ENCODE measurements at places on chromosomes 7 and 10. TPM values are rescaled to one million over a fixed set of nuclear protein-coding genes. Genes with fewer than 3 reads are reported as not detected.

SPACDR gene
- 2.9 TPM for total RNA-seq

DNA sequence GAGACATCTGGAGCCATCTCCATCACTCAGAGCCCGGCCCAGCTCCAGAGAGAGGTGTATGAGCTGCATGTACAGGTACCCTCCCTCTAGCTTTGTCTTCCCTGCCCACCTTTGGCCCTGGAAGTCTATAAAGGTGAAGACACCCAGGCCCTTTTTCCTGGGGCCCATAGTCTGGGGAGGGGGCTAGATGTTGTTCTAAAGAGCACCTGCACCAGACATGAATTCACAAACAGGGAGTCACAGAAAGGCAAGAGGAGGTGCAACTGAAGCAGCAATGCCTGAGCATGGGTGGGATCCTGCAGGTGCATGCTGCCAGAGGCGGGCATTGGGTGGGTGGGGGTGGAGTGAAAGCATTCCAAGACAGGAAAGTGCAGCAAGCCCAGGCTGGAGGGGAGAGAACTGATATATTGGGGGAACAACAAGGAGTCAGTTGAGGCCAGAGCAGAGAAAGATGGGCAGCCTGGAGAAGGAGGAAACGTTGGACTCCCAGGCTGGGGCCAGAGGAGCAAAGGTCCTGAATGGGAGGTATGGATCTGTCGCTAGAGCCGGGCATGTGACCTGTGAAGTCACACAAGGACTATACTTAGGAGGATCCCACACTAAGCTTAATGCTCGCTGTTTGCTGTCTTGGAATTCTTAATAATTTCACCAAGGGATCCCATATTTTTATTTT, 11.7 kb downstream of the CDHR1 start:
- no peaks in the 10 kb centered on the region for H3K36me3 ChIP-seq
- H3K27ac ChIP-seq, result no peak overlapping the region
- H3K4me3 ChIP-seq, result no peak overlapping the region
- DNase-seq, result no peak
- H3K4me1 ChIP-seq, result peaks cover 5% of the 10 kb centered on the region
- peaks cover 11% of the 10 kb centered on the region for H3K27me3 ChIP-seq

DNA sequence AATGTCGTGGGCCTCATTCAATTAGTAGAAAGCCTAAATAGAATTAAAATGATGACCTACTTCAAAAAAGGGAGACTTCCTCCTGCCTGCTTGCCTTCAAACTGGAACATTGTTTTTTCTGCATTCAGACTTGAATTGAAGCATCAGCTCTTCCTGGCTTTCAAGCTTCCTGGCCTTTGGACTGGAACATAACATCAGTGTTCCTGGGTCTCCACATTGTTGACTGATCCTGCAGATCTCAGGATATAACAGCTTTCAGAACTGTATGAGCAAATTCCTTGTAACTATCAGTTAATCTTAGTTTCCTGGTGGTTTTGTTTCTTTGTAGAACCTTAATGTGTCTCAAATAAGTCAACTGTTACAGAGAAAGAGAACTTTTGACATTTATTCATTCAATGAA, 18.6 kb downstream of the MAGI2 start:
- no peaks in the 10 kb centered on the region for H3K4me1 ChIP-seq
- H3K4me3 ChIP-seq, result no peak overlapping the region
- no peak for DNase-seq
- H3K27me3 ChIP-seq, result no peaks in the 10 kb centered on the region

DNA sequence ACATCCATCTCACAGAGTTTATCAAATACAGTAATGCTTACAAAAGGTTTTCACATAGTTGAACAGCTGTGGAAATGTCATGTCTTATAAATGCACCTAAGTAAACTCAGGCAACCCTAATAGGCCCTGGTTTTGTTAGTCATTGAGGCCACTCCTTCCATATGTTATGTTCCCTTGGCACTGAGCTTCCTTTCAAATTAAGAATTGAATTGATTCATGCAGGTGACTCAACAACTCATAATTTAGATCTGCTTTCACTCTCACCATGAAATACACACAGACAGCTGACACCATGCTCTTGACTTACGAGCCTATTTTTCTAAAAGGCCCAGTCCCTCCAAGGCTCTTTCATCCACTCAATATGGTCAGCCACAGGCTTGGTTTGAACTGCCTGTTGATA, 476.9 kb downstream of the KCNMA1 start:
- peaks cover 11% of the 10 kb centered on the region for H3K27me3 ChIP-seq
- no peaks in the 10 kb centered on the region for H3K4me1 ChIP-seq
- H3K27ac ChIP-seq, result no peak overlapping the region
- no peak for DNase-seq
- no peaks in the 10 kb centered on the region for H3K36me3 ChIP-seq

GRCh38 chr10:128898133-128898915, 568.7 kb upstream of the MGMT start:
- H3K4me1 ChIP-seq, result no peaks in the 10 kb centered on the region
- H3K4me3 ChIP-seq, result no peak overlapping the region
- H3K36me3 ChIP-seq, result no peaks in the 10 kb centered on the region
- no peak overlapping the region for H3K27ac ChIP-seq
- H3K27me3 ChIP-seq, result peaks cover 2% of the 10 kb centered on the region
- DNase-seq, result no peak

DNA sequence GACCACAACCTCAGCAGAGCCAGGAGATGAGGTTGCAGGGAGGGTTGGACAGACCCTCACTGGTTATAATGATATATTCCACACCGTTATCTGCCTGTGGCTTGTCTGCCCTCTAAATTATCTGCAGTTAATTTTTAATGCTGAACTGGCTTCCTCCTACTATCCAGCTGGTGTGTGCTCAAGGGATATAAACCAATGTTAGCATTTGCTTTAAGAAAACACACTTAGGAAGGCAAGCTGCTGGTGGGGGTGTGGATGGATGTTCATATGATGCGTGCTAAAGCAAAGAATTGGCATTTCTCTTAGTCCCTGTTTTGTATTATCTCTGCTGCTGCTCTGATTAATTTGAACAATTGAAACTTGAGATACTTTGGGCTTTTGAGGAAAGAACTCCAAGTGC, 132.2 kb upstream of the NPVF start:
- H3K4me3 ChIP-seq, result no peak overlapping the region
- no peaks in the 10 kb centered on the region for H3K36me3 ChIP-seq
- no peaks in the 10 kb centered on the region for H3K4me1 ChIP-seq

All from activated T-helper 1 cell treated with anti-CD3 and anti-CD28 coated beads, Interleukin-12 subunit alpha, Interleukin-12 subunit beta, Interleukin-2, Interleukin-4 antibody, amounts not matched to agents 30 ng/mL and 10 ng/mL and 1 ng/mL, durations not matched to agents 14 hours and 24 hours and 36 hours (primary cell).